ENCODE measurements at places on chromosomes 12 and 14.

DNA sequence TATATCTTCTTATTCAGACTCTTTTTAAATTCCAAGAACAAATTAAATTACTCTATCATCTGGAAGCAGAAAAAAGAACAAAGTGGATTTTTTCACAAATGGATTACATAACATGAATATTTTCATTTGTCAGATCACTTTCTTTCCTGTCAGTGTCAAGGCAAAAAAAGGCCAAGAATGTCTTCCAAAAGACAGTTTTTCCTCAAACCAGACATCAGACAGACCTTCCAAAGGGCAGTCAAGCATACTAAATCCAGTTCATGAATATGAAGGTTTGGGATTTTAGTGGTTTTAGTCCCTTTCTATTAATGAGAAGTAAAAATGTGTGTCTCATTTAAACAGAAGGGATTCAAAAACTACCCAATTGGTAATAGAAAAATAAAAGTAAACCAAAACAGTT is 336.0 kb downstream of the CEP128 start:
- DNase-seq, result no peak

DNA sequence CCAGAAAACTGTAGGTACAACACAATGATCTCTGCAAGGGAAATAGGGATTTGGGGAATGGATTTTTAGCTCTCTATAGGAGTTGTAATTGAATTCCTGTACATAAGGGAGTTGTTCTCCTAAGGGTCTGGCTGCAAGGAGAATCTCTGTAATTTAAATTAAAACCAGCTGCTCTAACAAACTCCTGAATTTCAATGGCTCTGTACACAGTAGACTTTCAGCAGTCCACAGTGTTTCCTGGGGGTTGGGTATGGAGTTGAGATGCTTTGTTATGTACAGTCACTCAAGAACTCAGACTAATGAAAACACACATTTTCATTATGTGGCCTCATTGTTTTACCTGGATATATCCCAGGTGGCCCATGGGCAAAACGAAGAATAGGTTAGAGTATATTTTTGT is 93.2 kb downstream of the NAV3 start:
- no peak for DNase-seq

DNA sequence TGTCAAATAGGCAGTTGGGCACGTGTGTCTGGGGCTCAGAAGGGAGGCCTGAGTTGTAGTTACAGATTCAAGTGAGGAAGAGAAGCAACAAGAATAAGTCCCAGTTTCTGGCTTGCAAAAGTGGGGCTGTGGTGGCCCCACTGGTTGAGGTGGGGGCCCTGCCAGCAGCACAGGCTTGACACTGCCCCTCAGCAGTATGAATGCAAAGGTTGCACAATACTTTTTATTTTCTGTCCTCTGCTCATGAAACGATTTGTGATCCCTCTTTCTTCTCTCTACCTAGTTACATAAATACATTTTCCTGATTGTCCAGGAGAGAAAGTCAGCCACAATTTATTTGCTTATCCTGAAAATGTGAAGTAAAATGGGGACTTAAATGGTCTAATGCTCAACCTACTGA is 577.8 kb downstream of the AACS start:
- no peak for DNase-seq

GRCh38 chr14:71753976-71754375 is 178.3 kb upstream of the RGS6 start:
- DNase-seq, result no peak

- DNase-seq, result no peak
Measured at GRCh38 chr12:119661882-119662281, 6.1 kb upstream of the PRKAB1 start.

DNA sequence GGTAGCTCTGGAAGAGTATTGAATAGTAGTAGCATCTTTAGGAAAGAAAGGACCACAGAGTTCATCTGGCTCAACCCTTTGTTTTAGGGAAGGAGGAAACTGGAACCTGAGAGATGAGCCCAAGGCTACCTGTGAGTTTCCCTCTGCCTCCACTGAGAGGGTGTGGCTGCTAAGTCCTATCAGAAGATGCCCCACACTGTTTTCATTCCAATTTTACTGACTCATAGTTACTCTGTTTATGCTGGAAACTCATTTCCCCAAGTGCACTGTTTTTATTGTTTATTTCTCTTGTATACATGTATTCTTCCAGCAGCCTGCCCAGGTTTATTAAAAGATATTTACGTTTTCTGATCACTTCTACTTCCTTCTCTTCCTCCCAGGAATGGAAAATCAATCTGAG is 127.4 kb upstream of the ARHGAP5 start:
- DNase-seq, result no peak

GRCh38 chr14:26522967-26523366 is 74.9 kb downstream of the NOVA1 start:
- DNase-seq, result no peak

- no peak for DNase-seq
Measured at GRCh38 chr12:100675432-100675831, 101.9 kb downstream of the GAS2L3 start.

DNA sequence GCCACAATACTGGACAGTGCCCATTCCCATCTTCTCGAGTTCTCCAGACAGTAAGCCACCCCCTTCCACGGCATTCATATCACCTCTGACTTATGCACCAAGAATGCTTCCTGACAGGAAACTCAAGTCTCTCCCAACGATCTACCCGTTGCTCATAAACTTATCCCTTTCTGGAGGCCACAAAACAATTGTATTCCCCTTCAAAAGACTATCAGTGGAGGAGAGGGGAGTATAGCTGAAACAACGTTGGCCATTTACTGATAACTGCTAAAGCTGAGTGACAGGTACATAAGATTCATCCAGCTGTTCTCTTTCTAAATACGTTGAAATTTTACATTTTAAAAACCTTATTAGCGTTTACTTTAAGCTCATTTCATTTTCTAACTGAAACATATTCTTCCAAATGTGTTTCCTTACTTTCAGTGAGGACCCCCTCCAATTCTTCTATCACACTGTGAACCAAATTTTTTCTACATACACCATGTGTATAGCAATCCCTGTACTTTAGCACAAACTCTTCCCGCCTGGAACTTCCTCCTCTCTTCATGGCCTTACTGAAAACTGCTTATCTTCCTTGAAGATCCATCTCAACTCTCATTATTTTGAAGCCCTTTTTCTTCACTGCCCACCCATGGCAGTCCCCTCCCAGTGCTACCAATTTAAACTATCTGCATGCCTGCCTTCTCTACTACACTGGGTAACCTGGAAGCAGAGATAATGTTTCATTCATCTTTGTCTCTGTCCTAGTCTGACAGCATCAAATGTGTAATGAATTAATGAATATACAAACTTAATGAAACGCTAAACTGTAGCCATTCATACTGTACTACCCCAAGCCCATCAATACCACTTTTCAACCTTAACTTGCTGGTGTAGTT is 28.8 kb downstream of the ATXN2 start:
- DNase-seq, result no peak

GRCh38 chr12:46168426-46168825 is 100.4 kb downstream of the SLC38A1 start:
- no peak for DNase-seq

DNA sequence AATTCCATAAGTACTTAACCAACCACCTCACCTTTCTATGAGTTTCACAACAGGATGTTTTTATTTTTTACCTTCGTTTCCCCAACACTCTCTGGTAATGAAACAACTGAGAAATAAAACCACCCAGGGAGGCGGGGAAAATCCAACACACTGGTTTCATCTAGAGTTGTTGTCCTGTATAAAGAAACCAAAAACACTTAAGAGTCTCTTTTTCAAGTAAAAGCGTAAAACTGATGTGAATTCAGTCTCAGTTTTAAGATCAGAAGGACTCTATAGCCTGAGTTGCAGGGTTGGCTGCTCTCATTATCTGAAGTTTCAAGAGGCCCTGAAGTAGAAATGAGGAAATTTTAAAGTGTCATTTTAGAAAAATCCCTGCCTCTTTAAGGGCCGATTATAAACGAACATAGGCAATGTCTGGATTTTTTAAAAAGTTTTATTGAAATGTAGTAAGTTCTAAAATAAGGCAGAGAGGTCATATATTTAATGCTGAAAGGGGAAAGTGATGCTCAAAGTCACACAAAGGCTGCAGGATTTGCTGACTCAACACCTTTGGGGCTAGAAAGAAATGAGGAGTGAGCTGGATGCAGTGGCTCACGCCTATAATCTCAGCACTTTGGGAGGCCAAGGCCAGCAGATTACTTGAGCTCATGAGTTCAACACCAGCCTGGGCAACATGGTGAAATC is 27.2 kb downstream of the HIGD1C start:
- no peak for DNase-seq

DNA sequence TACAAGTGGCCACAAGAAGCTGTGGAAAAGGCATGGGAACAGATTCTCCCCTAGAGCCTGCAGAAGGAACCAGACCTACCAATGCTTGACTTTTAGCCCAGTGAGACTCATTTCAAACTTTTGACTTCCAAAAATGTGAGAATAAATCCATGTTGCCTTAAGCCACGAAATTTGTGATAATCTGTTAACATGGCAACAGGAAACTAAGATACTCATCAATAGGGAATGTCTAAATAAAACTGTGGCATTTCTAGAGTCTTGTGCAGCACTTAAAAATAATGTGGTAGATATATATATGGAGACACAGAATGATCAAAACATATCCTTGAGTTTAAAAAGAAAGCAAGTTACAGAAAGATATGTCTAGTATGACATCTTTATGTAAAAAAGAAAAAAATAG is 12.0 kb downstream of the HECTD4 start:
- DNase-seq, result no peak

GRCh38 chr12:117352206-117352605 is 9.2 kb downstream of the NOS1 start:
- DNase-seq, result no peak

DNA sequence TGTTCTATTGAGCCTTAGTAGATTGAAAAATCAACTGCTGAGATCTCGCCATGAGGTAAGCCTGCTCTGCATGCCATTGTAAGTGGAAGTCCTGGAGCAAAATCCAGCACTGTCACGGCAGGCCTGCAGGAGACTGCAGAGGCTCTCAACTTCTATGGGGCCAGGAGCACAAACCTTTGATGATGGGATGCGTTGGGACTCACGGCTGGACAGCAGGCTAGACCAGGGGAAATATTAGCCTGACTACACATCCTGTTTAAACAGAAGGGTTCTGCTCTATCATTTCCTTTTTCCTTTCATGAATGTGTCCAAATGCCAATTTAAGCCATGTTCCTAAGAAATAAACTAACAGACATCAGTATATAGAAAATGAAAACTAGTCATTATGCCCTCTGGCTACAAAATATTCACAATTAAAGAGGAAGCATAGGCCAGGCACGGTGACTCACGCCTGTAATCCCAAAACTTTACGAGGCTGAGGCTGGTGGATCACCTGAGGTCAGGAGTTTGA is 33.9 kb upstream of the RASSF8 start:
- DNase-seq, result no peak

- DNase-seq, result no peak
Measured at GRCh38 chr12:5396541-5396940, 35.4 kb upstream of the NTF3 start.

- no peak for DNase-seq
Measured at GRCh38 chr14:56976211-56976610, 165.9 kb upstream of the OTX2 start.

GRCh38 chr14:96415559-96415958 is 23.6 kb downstream of the AK7 start:
- DNase-seq, result no peak

DNA sequence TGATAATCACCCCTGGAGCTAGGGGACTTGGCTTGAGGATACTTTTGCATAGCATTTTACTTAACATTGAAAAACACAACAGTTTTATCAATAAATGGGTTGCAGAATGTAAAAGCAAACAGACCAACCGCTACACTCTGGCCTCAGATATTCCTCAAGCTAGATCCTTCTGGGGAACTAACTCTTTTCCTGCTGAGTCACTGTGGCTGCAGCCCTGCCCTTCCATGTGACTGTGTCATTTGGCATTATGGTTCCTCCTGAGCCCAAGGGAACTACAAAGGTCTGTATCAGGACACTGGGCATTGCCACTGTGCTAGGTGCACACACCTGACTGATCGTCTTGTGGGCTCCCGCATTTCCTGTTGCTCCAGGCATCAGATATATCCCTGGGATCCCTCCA is 56.6 kb downstream of the TTC9 start:
- DNase-seq, result no peak
